ENCODE measurements at places on chromosomes 2 and 18.

- no peak for DNase-seq
These were observed 82.5 kb downstream of the SPRED2 start for GRCh38 chr2:65349863-65350262.

- DNase-seq, result no peak
These were observed 37.7 kb upstream of the FSIP2 start for GRCh38 chr2:185700883-185701282.

- DNase-seq, result no peak
These were observed 4.8 kb upstream of the UGGT1 start for GRCh38 chr2:128086244-128086643.

- DNase-seq, result no peak
These were observed 97.7 kb upstream of the CAB39 start for GRCh38 chr2:230614913-230615332.

DNA sequence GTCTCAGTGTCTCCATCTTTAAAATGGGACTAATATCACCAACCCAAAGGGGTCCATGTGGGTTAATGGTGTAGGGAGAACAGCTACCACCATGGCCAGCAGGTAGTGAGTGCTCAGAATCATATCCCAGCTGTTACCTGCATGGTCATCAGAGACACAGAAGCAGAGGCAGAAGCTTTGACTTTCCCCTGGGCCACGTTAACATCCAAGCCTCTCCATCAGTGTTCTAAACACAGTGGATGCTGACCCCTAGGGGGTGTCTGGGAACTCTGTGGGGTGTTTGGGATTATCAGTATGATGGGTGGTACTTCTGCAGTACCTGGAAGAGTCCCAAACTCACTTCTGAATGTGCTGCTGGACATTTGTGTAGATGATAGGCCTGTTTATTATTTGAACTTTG is 93.6 kb downstream of the GYPC start:
- DNase-seq, result no peak

- no peak for DNase-seq
These were observed 216.1 kb upstream of the SLC14A2 start for GRCh38 chr18:45399146-45399545.

- DNase-seq, result no peak
These were observed 482.0 kb upstream of the DCC start for GRCh38 chr18:51857989-51858388.

- DNase-seq, result no peak
These were observed 96.5 kb upstream of the THOC1 start for GRCh38 chr18:364256-364826.

GRCh38 chr2:217899231-217900009 is 103.4 kb downstream of the TNS1 start:
- no peak for DNase-seq

- DNase-seq, result no peak
These were observed 25.7 kb downstream of the UPP2 start for GRCh38 chr2:158127380-158127804.

- DNase-seq, result no peak
These were observed 72.7 kb upstream of the FAM136A start for GRCh38 chr2:70374616-70375015.

DNA sequence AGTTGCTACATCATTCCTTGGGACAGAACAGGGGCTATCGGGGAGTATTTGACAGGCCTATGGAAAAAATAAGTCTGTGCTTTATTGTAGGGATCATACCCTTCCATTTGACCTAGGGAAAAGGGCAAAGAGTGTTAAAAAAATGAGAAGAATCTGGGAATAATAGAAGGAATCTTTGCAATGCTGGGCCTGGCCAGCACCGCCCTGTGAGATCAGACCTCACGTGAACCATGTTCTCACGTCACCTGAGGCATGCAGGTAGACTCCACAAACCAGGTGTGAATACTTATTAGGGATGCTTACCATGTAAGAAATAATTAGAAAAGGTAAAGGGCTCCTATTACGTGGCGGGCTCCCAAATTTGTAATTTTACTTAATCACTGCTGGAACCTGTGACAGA is 177.5 kb upstream of the GATA6 start:
- DNase-seq, result no peak

- no peak for DNase-seq
These were observed 500.6 kb downstream of the XIRP2 start for GRCh38 chr2:167388901-167389300.

DNA sequence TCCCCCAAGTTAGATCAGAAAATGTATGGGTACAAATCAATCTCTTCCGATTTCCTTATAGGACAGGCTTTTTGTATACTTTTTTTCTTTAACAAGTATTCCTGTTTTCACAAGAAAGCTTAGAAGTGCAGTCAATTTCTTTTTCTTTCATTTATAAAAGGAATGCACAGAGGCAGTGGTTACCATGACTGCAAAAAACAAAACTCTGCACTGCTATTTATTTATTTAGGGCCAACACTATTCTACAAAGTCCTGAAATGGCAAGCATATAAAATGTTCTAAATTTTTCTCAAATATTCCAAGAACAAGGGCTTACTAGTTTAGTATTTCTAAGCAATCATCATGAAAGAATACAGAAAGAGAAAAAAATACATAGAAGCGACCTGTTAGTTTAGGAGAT is 22.2 kb downstream of the ATAD2B start:
- DNase-seq, result no peak

- DNase-seq, result no peak
These were observed 11.1 kb upstream of the TFCP2L1 start for GRCh38 chr2:121295911-121296650.

- no peak for DNase-seq
These were observed 162.5 kb upstream of the EPAS1 start for GRCh38 chr2:46134531-46135227.

DNA sequence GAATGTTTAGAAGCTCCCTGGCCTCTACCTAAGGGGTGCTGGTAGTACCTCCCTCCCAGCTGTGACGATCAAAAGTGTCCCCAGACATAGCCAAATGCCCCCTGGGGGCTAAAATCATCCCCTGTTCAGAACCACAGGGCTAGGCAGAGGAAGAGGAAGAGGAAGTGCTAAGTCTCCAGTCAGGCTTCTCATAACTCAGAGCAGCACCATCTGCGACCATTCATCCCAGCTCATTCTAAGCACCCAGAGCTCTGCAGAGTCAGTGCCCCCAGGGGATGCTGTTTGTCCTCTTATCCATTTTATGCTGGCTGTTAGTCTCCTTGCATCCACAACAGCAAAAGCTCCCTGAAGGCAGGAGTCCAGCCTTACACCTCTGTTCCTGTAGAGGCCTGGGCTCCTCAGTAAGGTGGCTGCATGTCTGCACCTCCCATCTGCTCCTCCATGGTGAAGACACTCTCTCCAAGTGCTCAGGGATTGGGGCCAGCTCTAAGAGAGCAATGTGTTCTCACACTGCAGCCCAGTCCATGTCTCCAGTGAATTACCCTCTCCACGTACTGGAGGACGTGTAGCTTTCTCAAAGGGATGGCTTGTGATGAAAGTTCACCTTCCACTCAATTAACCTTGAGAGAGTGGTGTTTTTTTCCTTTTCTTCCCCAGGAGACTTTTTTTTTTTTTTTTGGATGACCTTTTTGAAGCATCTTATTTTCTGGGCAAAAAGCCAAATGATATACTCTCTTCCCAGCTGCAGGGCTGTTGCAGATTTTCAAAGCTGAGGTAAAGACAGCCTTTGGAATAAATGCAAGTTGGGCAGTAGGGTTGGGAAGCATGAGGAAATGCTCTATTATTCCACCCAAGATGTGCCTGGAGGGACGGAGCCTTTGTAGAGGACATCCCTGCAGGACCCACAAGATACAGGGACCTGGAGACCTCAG is 158.9 kb upstream of the SLC14A2 start:
- DNase-seq, result no peak

DNA sequence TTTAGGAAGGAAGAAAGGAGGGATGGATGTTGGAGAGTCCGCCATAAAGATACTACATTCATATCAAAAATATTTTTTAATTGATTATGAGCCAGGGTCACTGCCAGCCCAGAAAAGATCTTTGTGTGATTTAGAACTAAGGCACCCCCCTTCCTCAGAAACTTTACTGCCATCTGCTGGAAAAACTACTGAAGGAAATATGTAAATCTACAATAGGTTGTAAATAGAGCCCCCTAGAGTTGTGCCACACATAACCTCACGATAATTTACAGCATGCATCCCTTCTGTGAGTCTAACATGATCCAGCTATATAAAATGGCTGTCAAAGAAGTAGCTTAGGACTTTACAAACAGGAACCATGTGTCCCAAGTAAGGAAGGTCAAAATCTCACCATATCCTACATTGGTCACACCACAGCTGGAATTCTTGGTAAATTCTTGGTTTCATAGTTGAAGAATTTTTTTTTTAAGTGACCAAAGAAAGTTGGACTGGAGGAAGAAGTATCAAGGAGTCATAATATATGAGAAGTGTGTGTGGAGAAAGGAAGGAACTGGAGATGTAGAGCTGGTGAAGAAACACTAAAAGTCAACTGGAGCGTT is 152.5 kb downstream of the CYP26B1 start:
- no peak for DNase-seq

DNA sequence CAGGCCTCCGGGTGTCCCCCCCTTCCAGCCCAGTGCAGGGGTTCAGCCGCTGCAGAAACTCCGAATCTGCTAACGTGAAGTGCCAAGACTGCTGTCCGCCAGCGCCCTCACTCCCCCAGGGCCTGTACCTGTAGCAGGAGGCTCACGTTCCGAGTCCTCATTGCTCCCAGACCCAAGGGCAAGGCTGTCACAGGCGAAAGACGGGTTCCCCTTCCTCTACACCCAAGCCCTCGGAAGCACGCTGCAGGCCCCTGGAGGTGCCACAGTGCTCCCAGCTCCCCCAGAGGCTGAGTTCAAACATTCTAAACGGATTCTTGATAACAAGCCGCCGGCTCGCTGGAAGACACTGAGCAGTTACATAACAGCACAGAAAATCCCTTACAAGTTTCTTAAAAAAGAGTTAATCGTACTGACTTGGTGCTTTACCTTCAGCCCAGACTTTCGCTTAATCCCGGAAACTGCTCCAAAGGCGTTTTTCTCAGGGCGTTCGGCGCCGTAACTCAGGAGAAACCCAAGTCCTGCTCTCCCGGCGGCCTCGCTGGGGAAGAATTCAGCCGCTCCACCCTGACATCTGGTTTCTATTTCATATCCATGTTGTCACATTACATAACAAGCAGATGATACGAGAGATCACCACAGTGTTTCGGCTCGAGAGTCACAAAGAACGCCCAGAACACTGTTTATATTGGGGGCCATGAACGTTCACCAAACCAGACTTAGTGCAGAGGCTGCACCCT is 92.0 kb downstream of the HDAC4 start:
- DNase-seq, result no peak

- DNase-seq, result no peak
These were observed 73.3 kb upstream of the NT5C1B start for GRCh38 chr2:18662689-18663088.

- DNase-seq, result no peak
These were observed 156.1 kb upstream of the SIX3 start for GRCh38 chr2:44785433-44785832.

- DNase-seq, result no peak
These were observed 250.2 kb downstream of the LPIN1 start for GRCh38 chr2:11996618-11997017.

- no peak for DNase-seq
These were observed 158.2 kb upstream of the MYCN start for GRCh38 chr2:15782009-15782751.

DNA sequence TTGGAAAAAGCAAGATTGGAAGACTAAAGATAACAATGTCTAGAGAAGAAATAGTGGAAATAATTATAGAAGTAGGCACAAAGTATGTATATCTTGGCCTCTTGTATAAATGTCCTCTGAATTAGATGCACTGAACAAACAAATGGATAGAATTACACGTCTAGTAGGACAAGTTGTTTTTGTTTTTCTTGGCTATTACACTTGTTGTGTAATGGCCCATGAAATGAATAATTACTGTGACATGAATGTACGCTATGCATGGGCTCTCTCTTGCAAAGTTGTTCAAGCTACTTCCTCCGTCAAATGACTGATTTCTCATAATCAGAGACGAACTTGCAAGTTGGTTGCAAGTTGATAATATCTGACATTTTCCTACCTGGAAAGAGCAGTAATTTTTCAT is 126.2 kb downstream of the PDE1A start:
- DNase-seq, result no peak

- no peak for DNase-seq
These were observed 62.9 kb downstream of the EFR3B start for GRCh38 chr2:25104736-25105135.

GRCh38 chr2:198405311-198405710 is 600.9 kb downstream of the PLCL1 start:
- no peak for DNase-seq

DNA sequence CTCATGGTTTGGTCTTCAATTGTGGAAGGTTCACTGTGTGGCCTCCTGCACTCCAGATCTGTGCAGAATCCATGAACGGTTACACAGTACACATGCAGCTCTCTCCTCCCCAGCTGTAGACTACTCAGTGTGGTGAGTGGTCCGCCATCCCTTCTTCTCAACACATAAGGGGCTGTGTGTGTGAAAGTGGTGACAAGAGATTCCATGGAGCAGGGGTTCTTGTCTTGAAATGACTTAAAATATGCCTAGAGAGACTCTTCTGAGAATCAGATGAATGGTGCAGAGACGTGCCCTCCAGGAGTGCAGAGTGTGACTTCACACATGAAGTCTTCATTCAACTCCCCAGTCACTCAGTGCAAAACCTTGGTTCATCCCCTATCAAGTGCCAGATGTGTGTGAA is 151.0 kb upstream of the COPS8 start:
- no peak for DNase-seq

GRCh38 chr18:38047820-38048219 is 482.2 kb upstream of the CELF4 start:
- no peak for DNase-seq

DNA sequence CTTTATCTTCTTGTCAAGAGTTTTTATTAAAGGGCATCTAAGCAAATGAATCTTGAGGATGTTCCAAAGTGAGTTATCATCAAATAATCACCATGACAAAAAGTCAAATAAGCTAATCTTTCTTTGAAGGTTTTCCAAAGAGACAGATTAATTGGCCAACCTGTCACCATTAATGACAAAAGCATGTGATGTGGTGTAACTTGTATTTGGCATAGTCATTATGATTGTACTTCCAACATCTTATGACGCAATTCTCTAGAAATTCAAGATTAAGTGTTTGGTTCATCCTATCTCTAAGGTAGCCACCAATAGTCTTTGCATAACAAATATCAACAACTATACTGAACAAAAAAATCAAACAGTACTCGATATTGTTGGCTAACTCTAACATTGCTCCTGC is 28.6 kb downstream of the RBMS1 start:
- DNase-seq, result no peak

- no peak for DNase-seq
These were observed 168.7 kb downstream of the KCNS3 start for GRCh38 chr2:18047213-18047611.

GRCh38 chr2:182824056-182824766 is 42.2 kb downstream of the FRZB start:
- DNase-seq, result no peak

DNA sequence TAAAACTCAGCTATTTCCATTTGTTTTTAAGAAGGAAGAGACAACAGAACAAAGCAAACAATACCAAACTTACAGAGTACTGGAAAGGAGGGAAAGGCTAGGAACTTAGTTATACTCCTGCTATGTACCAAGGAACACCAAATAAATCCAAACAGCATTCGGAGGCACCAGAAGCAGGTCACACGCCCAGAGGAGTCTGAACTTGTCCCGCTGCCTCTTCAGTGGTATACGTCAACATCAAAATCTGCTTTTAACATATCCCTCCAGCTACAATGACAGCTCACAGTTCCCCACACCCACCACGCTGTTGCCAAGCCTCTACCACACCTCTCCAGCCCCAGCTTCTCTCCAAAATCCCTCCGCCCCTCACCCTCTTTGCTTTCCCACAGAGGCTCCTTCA is 17.3 kb downstream of the C2orf76 start:
- DNase-seq, result no peak
